ENCODE measurements at places on chromosomes 4 and X.
A peak's percentile ranks its signal among the peaks of the same experiment; 100 is the strongest.

- H3K27ac ChIP-seq = no peak overlapping the region
- H3K4me3 ChIP-seq = no peak overlapping the region
- H3K36me3 ChIP-seq = no peaks in the 10 kb centered on the region
- no peaks in the 10 kb centered on the region for H3K27me3 ChIP-seq
- no peak for DNase-seq
These were observed 139.8 kb downstream of the CLCN4 start for GRCh38 chrX:10296576-10296975.

DNA sequence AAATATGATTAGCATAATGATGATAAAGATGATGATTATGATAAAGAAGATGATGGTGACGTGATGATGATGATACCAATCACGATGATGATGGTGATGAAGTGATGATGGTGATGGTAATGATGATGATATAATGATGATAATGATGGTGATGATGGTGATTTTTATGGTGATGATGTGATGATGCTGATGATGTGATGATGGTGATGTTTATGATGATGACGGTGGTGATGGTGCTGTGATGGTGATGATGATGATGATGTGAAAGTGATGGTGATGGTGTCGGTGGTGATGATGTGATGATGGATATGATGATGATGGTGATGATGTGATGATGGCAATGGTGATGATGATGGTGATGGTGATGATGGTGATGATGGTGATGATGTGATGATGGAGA lies 130.8 kb upstream of the PSAPL1 start:
- H3K4me1 ChIP-seq = no peaks in the 10 kb centered on the region
- H3K27ac ChIP-seq = no peak overlapping the region
- no peak overlapping the region for H3K4me3 ChIP-seq

DNA sequence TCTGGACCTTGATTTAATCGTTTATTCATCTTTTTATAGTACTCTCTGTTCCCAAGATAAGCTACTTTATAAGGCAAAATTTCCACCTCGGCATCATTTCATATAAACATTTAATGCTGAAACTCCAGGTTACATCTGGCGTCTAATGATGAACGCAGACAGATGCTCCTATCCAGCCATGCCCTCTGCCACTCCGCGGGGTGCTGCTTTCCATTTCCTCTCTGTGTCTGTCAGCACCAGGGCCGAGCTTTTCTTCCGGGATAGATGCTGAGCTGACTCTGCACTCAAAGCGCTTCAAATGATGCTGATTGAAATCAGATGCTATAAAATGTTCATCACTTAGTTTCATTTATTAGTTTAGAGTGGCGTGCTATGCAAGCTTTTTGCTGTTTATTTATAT lies 80.5 kb upstream of the HELT start:
- no peak overlapping the region for H3K27ac ChIP-seq
- no peaks in the 10 kb centered on the region for H3K36me3 ChIP-seq
- H3K4me3 ChIP-seq = no peak overlapping the region
- no peaks in the 10 kb centered on the region for H3K27me3 ChIP-seq

DNA sequence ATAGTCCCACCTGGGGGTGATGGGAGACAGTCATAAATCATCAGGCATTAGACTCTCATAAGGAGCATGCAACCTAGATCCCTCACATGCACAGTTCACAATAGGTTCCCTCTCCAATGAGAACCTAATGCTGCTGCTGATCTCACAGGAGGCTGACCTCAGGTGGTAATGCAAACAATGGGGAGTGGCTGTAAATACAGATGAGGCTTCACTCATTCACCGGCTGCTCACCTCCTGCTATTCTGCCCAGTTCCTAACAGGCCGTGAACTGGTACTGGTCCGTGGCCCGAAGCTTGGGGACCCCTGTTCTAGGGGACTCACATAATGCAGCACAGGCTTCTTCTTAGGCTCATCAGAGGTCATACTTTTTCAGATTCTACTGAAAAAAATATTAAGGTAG lies 625.9 kb upstream of the AGA start:
- H3K4me1 ChIP-seq = no peaks in the 10 kb centered on the region
- H3K27me3 ChIP-seq = no peaks in the 10 kb centered on the region
- H3K27ac ChIP-seq = no peak overlapping the region
- no peaks in the 10 kb centered on the region for H3K36me3 ChIP-seq
- no peak overlapping the region for H3K4me3 ChIP-seq

DNA sequence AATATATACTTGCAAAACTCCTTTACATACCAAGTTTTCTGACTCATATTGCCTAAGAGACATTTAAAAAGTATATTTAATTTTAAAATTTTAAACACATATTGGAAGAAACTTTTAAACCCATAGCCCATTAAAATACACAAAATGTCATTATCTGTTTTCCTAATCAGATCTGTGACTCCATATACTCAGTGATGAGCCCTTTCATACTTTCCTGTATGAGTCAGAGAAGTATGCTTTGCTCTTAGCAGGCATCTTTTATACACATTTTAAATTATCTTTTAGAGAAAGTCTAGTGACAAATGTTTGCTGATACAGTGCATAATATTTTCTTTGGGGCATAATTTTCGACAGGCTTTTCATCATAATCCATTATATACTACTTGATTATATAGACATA lies 26.4 kb downstream of the SPIN3 start:
- no peaks in the 10 kb centered on the region for H3K27me3 ChIP-seq
- H3K27ac ChIP-seq = no peak overlapping the region
- H3K4me1 ChIP-seq = no peaks in the 10 kb centered on the region

GRCh38 chr4:151207868-151208267 lies 69.1 kb upstream of the PRSS48 start:
- no peak overlapping the region for H3K27ac ChIP-seq
- H3K4me1 ChIP-seq = peaks cover 6% of the 10 kb centered on the region
- no peaks in the 10 kb centered on the region for H3K36me3 ChIP-seq
- no peak overlapping the region for H3K4me3 ChIP-seq

DNA sequence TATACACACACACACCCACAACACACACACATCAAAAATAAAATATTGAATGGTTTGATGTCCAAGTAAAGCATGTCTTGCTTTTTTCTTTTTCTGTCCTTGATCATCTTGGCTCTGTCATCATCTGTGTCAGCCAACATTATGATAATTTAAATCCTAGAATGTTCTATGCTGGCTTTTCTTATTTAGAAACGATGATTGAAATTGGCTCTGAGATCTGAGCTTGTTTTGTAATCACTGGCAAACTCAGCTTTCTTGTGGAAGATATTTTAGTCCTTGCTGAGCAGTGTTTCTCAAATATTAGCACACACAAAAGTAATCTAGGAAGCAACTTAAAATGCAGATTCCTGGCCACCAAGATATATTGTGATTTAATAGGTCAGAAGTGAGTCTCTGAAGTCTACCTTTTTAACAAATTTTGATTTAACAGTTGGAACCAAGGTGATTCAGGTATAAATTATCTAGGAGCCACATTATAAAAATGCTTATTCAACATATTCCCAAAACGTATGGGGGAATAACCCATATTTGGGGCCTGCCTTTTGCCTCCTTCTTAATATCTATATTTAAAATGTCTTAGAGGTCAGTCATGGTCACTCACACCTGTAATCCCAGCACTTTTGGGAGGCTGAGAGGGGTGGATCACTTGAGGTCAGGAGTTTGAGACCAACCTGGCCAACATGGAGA lies 24.0 kb upstream of the DSPP start:
- H3K4me1 ChIP-seq = no peaks in the 10 kb centered on the region
- DNase-seq = no peak
- H3K27ac ChIP-seq = no peak overlapping the region
- H3K36me3 ChIP-seq = no peaks in the 10 kb centered on the region

DNA sequence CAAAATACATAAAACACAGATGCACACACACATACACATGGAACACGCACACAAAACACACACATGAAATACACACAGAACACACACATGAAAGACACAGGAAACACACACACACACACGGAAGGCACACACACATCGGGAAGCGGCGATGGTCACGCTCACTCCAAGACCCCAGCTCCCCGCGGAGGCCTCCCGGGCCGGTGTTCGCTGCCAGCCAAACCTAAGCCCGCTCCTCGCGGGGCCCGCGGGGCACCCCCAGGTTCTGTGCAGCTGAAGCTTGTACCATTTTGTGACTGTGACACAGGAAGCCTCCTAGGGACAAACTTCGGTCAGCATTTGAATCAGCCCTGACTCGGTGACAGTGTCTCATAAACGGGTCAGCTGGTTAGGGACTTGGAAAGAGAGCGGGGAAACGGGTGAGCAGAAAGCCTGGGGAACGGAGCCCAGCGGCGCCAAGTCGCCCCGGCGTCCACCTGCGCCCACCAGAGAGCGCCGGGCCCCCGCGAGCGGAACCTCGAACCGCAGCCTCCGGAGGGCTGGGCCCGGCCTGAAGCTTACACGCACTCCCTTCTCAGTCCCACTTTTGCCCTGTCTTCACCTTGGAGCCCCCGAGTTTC lies 32.1 kb downstream of the F11 start:
- H3K4me3 ChIP-seq = no peak overlapping the region
- no peak overlapping the region for H3K27ac ChIP-seq
- H3K36me3 ChIP-seq = no peaks in the 10 kb centered on the region
- H3K27me3 ChIP-seq = peaks cover 6% of the 10 kb centered on the region

DNA sequence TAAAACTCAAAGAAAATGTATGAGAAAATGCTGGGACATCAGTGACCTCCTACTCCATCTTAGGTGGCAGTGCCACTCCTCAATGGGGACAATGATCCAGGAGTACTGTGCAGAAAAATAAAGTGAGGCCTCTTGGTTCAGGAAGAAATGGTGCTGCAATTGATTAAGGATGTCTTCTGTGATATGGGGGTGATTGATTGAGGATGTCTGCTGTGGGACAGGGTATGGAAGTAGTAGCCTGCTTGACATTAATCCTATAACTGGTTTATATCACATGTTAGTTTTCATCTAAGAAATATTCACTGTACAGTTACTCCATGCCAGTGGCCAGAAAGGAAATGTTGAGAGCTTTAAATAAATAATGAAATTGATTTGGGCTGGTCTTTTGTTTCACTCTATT lies 20.5 kb downstream of the OTOP1 start:
- H3K4me1 ChIP-seq = no peaks in the 10 kb centered on the region
- peaks cover 35% of the 10 kb centered on the region for H3K27me3 ChIP-seq
- DNase-seq = no peak
- no peak overlapping the region for H3K27ac ChIP-seq
- no peak overlapping the region for H3K4me3 ChIP-seq

GRCh38 chrX:31796624-31797023 lies 724.8 kb upstream of the FTHL17 start:
- DNase-seq = no peak
- H3K27ac ChIP-seq = no peak overlapping the region
- H3K27me3 ChIP-seq = no peaks in the 10 kb centered on the region
- H3K36me3 ChIP-seq = no peaks in the 10 kb centered on the region
- no peaks in the 10 kb centered on the region for H3K4me1 ChIP-seq

GRCh38 chr4:95319169-95319568 lies 229.6 kb downstream of the UNC5C start:
- no peak overlapping the region for H3K27ac ChIP-seq
- no peaks in the 10 kb centered on the region for H3K27me3 ChIP-seq
- H3K4me1 ChIP-seq = no peaks in the 10 kb centered on the region
- H3K4me3 ChIP-seq = no peak overlapping the region
- DNase-seq = no peak

- peak overlapping the region; percentile 70 for H3K27ac ChIP-seq
- peaks cover 30% of the 10 kb centered on the region for H3K4me1 ChIP-seq
- no peak overlapping the region for H3K4me3 ChIP-seq
- no peaks in the 10 kb centered on the region for H3K36me3 ChIP-seq
These were observed 125.6 kb downstream of the PTTG2 start for GRCh38 chr4:38085751-38086150.

DNA sequence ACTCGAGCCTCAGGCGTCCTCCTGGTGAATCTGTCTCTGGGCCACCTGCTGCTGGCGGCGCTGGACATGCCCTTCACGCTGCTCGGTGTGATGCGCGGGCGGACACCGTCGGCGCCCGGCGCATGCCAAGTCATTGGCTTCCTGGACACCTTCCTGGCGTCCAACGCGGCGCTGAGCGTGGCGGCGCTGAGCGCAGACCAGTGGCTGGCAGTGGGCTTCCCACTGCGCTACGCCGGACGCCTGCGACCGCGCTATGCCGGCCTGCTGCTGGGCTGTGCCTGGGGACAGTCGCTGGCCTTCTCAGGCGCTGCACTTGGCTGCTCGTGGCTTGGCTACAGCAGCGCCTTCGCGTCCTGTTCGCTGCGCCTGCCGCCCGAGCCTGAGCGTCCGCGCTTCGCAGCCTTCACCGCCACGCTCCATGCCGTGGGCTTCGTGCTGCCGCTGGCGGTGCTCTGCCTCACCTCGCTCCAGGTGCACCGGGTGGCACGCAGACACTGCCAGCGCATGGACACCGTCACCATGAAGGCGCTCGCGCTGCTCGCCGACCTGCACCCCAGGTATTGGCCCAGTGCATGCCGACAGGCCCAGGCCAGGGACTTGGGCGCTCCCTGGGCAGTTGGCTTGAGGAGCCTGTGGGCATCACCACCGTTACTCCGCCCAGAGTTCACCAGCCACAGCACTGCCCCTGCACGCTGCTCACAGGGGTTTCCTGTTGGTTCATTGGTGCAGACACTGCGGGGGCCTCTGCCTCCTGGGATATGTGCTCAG lies 1.1 kb downstream of the GPR78 start:
- H3K36me3 ChIP-seq = no peaks in the 10 kb centered on the region
- no peak overlapping the region for H3K27ac ChIP-seq
- no peak overlapping the region for H3K4me3 ChIP-seq

- H3K27me3 ChIP-seq = peaks cover 3% of the 10 kb centered on the region
- no peaks in the 10 kb centered on the region for H3K36me3 ChIP-seq
- H3K4me1 ChIP-seq = no peaks in the 10 kb centered on the region
- H3K4me3 ChIP-seq = no peak overlapping the region
- no peak overlapping the region for H3K27ac ChIP-seq
- peak; percentile 29 for DNase-seq
These were observed 196.4 kb downstream of the STIM2 start for GRCh38 chr4:27057053-27057452.

- H3K27ac ChIP-seq = no peak overlapping the region
- no peak overlapping the region for H3K4me3 ChIP-seq
- H3K36me3 ChIP-seq = no peaks in the 10 kb centered on the region
- H3K4me1 ChIP-seq = no peaks in the 10 kb centered on the region
- H3K27me3 ChIP-seq = no peaks in the 10 kb centered on the region
- DNase-seq = no peak
These were observed 33.3 kb upstream of the SULT1B1 start for GRCh38 chr4:69793732-69794131.

DNA sequence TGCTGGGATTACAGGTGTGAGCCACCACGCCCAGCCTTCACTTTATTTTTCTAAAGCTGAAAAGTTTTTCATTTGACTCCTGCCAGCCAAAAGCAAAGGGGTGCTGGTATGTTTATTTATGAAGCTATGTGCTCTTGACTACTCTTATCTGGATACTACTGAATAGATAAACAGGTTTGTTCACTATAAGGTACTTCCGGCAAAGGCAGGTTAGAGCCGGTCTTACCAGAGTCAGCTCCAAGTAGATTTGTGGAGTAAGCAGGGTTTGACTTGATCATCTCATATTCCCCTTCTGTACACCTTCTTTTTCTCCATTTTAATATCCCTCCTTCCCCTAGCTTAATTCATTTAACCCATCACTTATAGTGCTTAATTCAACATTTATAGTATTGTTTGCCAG lies 175.4 kb upstream of the MBNL3 start:
- H3K4me3 ChIP-seq = no peak overlapping the region
- no peak for DNase-seq
- H3K36me3 ChIP-seq = no peaks in the 10 kb centered on the region
- no peaks in the 10 kb centered on the region for H3K4me1 ChIP-seq
- H3K27ac ChIP-seq = no peak overlapping the region

- H3K4me1 ChIP-seq = no peaks in the 10 kb centered on the region
- H3K4me3 ChIP-seq = no peak overlapping the region
- H3K27me3 ChIP-seq = no peaks in the 10 kb centered on the region
- H3K36me3 ChIP-seq = no peaks in the 10 kb centered on the region
These were observed 35.7 kb downstream of the ACE2 start for GRCh38 chrX:15564981-15565579.
